Retina (tissue), 1 donor: ENCODE measurements at places on chromosomes 7 and 10.

DNA sequence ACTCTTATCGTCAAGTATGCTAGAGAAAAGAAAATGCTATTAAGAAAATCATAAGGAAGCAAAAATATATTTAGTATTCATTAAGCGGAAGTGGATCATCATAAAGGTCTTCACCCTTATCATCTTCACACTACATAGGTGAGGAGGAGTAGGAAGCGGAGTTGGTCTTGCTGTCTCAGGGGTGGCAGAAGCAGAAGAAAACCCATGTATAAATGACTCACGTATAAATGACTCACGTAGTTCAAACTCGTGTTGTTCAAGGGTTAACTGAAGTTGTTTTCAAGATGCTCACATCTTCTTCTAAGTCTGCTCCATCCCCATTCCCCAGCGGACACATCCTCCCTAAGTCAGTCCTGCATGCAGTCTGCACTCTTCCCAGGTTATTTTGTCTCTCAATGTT is 72.4 kb downstream of the SFMBT2 start:
- no peak for DNase-seq

GRCh38 chr7:24894429-24895221 is 85.4 kb downstream of the OSBPL3 start:
- peak; percentile 30 for DNase-seq

- no peak for DNase-seq
Observed at GRCh38 chr10:43765516-43765915, 116.8 kb upstream of the ZNF32 start.

GRCh38 chr7:28815369-28815927 is 142.7 kb downstream of the TRIL start:
- DNase-seq: no peak

DNA sequence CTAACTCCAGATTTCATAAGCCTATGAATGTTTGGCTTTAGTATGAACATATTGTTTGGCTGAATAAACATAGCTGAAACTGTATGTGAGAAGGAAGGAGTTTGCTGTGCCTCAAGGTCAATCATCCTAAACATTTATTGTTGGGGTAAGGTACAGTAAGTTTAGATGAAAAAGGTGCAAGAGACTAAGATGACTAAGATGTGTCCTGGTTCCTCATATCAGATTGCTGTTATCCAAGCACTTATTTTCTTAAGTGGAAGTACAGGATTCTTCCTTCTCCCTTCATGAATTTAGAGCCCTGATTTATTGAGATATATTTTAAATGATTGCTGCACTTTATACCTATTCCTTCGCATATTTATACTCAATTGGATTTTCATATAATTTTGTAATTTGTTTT is 12.2 kb downstream of the MDFIC start:
- DNase-seq: no peak

DNA sequence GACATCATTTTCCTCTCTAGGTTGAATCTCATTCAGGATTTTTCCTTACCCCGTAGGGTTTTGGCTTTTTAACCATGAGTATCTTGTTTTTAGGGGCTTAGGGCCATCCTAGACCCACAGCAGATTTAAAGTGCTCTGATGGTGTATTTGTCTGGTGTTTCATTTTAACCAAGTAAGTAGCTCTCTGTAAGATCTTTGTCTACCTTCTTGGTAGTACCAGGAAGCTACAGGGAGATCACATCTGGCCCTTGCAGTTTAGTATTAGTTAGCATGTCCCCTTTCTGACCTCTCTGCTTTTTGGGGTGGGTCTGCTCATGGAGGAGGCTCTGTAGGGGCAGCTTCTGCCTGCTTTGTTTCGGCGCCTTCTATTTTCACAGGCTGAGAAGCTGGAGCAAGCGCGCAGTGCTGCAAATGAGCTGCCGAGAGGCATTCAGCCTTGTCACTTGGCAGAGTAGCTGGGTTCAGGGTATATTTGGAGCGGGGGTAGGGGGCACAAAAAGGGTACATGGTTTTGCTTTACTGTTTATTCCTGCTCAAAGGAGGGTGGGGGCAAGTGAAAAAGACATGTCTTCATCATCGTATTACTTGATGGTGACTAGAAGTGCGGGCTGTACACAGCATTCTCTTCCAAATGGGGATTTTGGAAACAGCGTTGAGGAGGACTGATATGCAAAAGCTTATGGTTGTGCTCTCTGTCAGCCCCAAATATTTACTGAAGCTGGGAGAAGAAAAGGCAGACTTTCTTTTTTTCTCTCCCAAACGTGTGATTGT is 146.3 kb downstream of the CELF2 start:
- peak; percentile 71 for DNase-seq

DNA sequence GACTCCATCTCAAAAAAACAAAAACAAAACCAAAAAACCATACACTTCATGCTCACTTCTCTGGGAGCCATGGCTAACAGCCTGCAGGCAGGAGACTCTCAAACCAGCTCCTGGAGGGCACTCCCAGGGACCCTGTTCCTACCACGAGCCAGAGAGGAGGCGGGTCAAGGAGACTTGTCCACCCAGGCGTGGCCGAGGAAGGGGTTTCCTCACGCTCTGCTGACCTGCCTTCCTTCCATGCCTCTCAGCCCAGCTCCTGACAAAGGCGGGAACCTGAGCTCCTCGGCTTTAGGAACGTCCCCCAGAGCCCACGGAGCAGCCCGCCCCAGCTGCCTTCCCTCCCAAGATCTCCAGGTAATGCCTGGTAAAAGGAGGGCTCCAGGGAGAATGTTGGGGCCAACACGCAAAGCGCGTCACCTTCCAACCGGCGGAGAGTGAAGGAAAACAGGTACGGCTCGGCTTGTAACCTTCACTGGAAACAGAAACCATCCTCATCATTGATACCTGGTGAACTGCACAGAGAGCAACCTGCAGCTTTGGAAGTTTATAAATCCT is 9.5 kb downstream of the GPR146 start:
- no peak for DNase-seq

GRCh38 chr10:33295851-33296250 is 38.6 kb downstream of the NRP1 start:
- DNase-seq: no peak
